Hippocampal formation (tissue), 2 donors: ENCODE measurements at places on chromosomes 4 and X.
A peak's percentile ranks its signal among the peaks of the same experiment; 100 is the strongest.

- DNase-seq: no peak
Measured at GRCh38 chrX:21778236-21778635, 20.3 kb upstream of the SMPX start.

DNA sequence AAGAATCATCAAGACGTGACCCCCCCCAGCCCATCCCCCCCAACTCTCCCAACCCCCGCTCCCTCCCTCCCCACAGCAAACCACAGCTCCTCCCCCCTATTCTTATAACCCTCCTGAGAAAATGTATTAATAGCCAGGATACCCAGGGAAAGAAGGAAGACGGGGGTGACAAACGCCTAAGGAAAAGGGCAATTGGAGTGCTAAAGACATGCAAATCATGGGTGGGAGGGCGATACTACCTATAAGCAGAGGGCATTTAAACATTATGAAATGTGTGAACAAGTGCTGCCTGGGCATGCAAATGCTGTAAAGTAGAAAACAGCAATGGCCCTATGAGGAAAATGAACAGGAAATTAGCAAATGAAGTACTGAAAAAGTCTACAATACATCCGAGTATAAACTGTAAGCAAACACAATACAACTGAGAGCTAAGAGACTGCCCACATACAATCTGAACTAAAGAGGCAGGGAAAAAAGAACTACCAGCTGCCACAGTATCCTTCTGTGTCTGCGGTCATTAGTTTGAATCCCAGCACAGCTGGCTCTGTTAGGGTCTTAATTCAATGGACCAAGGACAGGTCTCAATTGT is 2.4 kb downstream of the CXXC4 start:
- DNase-seq: peak; percentile 32

- DNase-seq: no peak
Measured at GRCh38 chr4:88891636-88892035, 165.3 kb downstream of the FAM13A start.

DNA sequence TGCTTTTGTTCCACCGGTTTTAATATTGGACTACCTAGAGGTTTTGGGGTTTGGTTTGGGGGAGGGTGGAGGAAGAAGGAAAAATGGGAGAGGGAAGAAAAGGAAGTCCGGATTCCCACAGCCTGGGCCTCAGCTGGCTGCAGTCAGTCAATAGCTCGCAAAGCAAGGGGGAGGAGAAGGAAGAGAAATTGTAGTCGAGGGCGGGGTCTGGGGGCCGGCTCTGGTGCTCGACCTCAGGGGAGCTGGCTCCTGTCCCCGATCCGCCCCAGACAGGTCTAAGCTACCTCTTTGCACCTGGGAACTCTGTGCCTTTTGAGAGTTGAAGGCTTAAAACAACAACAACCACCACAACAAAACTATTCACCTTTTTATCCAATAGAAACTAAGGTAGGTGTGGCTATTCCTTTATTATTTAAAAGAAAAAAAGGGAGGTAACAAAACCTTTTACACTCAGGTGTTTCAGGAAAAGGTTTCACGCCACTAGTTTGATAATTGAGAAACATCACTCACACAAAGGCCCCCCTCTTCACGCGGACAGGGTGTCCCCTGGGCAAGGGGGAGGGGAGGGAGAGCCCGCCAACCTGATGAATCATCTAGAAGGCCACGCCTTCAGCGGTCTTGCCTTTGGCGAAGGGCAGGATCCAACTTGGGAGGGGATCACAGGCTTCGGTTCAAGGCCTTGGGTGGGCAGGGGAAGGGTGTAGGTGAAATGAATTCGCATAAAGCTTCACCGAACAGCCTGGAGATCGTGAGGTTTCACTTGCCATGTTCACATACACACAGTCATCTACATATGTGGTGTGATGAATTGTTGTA is 1.6 kb upstream of the LNX1 start:
- DNase-seq: no peak

DNA sequence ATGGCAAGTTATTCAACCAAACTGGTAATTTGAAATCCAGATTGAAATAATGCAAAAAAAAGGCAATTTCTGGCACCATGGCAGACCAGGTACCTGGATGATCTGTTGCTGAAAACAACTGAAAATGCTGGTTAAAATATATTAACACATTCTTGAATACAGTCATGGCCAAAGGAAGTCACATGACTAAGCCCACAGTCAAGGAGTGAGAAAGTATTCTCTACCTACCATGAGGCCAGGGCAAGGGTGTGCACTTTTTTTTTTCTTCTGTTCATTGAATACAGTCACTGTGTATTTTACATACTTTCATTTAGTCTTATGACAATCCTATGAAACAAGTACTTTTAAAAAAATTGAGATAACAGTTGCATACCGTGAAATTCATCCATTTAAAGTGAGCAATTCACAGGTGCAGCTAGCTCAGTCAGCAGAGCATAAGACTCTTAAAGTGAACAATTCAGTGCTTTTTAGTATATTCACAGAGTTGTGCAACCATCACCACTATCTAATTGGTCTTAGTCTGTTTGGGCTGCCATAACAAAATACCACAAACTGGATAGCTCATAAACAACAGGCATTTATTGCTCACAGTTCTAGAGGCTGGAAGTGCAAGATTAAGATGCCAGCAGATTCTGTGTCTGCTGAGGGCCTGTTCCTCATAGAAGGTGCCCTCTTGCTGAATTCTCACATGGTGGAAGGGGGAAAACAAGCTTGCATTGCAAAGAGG is 4.8 kb upstream of the MPP1 start:
- no peak for DNase-seq
